ENCODE measurements at places on chromosomes 2 and 18.

- no peaks in the 10 kb centered on the region for H3K36me3 ChIP-seq
- DNase-seq, result no peak
- H3K27ac ChIP-seq, result peak overlapping the region; percentile 75
- H3K4me3 ChIP-seq, result peak overlapping the region; percentile 65
- peaks cover 59% of the 10 kb centered on the region for H3K4me1 ChIP-seq
- H3K27me3 ChIP-seq, result no peaks in the 10 kb centered on the region
These were observed 47.3 kb downstream of the LDLRAD4 start for GRCh38 chr18:13265911-13266217.

DNA sequence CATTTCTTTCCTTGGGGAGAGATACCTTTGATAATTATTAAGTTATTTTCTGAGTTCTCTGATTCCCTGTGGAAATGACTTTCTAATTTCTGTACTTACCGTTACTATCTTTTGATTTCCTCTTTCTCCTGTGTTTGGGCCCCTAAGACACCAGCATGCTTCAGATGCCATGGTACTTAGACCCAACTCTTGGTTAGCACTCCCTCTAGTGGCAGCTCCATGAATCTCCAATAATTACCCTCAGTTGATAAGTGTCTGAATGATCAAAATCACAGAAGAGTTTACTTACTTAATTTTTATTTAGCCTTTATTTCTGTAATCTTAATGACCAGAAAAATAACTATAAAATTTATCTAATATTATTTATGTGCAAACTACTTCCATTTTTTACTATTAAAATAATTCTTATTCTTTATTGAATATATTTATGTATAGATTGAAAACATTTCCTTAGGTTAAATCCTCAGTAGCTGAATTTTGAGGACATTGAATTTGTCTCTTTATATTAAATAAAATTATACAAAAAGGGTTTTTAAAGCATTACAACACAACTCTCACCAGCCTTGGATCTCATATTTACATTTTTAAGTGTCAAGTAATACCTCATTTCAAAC is 300.4 kb downstream of the KCNS3 start:
- H3K4me1 ChIP-seq, result no peaks in the 10 kb centered on the region
- no peak overlapping the region for H3K27ac ChIP-seq
- peak; percentile 7 for DNase-seq

DNA sequence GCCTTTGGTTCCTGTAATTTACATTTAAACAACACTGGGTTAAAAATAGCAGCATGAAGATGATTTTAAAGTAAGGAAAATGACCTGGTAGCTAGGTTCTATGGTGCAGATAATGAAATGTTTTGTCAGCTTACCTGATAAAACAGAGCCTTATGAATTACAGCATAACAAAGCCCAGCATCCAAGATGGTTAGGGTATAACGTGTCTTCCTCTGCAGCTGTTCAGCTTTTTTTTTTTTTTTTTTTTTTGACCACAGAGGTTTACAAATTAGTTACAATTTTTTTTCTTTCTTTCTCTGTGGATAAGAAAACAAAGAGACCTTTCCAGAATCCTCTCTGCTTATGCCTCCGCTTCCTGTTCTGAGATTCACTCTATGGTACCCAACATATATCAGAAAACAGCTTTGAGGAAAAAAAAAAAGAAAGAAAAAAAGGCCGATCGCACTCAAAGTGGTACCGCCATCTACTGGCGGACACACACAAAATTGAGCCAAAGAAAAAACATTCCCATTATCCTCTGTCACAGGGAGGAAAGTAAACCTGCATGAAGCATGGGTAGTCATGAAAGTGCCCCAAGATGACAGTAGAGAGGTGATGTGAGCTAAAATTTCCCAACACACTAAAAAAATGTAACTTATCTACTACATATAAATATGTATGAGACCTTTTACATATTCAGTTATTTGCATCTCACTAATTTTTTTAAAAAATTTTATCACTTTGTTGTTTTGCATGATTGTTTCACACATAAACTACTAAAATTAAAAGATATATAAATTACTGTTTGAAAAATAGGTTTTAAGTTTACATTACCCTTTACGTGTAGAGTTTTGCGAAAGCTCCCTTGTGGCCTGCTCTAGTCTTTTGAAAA is at the start of gene SCN3A:
SCN3A (minus strand) TSS at position 362 of the 871 bp plus-strand sequence. CDS start 27,656 bp downstream, outside the sequence.
- no peak for DNase-seq
- H3K27ac ChIP-seq, result no peak within 1 kb of the TSS
- no peak within 1 kb of the TSS for H3K4me3 ChIP-seq
- no peaks in the 10 kb centered on the region for H3K27me3 ChIP-seq

DNA sequence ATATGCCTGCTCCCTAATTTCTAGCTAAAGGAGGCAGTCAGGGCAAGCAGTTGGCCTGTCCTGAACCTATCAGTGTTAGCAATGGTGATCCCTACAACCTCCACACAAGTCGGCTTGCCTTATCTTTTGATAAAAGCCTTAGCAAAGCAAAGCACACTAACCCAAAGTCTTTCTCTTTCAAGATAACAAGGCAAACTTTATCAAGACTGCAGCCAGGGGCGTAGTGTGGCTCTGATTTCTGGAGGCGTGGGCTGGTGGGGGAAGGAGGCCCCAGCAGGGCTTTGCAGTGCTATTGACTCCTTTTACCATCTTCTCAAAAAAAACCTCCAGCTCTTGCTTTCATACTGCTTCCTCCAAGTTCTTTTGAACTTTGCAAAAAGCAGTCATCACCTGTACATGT is 40.2 kb upstream of the LAMA1 start:
- no peaks in the 10 kb centered on the region for H3K4me1 ChIP-seq
- H3K27ac ChIP-seq, result no peak overlapping the region
- no peaks in the 10 kb centered on the region for H3K27me3 ChIP-seq

- H3K4me1 ChIP-seq, result no peaks in the 10 kb centered on the region
- H3K4me3 ChIP-seq, result no peak overlapping the region
- DNase-seq, result no peak
- no peaks in the 10 kb centered on the region for H3K27me3 ChIP-seq
These were observed 141.3 kb upstream of the AGAP1 start for GRCh38 chr2:235352541-235352940.

DNA sequence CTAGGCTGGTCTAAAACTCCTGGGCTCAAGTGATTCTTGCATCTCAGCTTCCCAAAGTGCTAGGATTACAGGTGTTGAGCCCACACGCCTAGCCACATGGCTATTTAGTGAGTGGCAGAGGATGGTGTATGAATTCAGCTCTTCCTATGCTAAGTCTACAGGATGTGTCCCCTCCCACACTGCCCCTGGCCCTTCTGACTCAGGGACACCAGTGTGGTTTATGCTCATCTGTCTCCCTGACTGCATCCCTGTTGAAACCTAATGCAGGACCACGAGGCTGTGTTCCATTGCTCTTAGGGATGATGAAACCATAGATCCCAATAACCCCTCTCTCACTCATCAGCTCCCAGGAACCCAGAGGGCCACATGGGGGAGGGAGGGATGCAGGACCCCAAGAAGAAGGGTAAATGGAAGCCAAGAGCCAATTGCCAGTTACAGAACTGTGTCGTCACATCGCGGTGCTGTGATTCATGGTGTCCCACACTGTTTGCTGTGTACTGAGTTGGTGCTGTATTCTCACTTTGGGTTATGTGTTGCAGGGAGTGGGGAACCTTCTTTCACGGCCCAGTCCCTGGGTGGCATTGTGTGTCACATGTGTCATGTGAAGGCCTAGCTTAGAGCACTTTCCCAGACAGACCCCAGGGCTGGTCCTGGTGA is 102.9 kb upstream of the HAAO start:
- H3K27me3 ChIP-seq, result peaks cover 2% of the 10 kb centered on the region
- H3K36me3 ChIP-seq, result no peaks in the 10 kb centered on the region
- peak; percentile 17 for DNase-seq

- H3K4me3 ChIP-seq, result no peak overlapping the region
- H3K27ac ChIP-seq, result no peak overlapping the region
- no peaks in the 10 kb centered on the region for H3K36me3 ChIP-seq
- H3K4me1 ChIP-seq, result no peaks in the 10 kb centered on the region
These were observed 80.3 kb downstream of the DYNAP start for GRCh38 chr18:54671291-54671881.

DNA sequence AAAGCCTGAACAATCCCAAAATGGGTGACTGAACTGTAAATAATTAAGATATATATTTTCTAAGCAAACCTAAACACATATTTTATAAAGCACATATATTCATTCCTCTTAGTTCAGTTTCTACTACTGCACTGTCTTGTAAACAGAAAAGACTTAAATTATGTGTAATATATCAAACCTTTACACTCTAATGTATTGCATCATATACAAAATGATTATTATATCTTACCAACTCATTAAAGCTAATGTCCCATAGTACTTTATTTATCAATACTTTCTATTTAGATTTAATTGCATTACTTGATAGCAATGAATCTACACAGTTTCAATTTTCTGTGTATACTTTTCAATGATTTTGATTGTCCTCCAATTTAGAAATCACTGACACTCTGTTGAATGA is 111.0 kb downstream of the TMEM247 start:
- H3K4me3 ChIP-seq, result no peak overlapping the region
- H3K36me3 ChIP-seq, result peaks cover 2% of the 10 kb centered on the region
- DNase-seq, result no peak
- H3K4me1 ChIP-seq, result no peaks in the 10 kb centered on the region

- H3K36me3 ChIP-seq, result peaks cover 23% of the 10 kb centered on the region
- no peak overlapping the region for H3K27ac ChIP-seq
- peaks cover 33% of the 10 kb centered on the region for H3K4me1 ChIP-seq
- H3K4me3 ChIP-seq, result no peak overlapping the region
- DNase-seq, result no peak
- H3K27me3 ChIP-seq, result no peaks in the 10 kb centered on the region
These were observed 17.6 kb downstream of the ADAM17 start for GRCh38 chr2:9538000-9538507.

DNA sequence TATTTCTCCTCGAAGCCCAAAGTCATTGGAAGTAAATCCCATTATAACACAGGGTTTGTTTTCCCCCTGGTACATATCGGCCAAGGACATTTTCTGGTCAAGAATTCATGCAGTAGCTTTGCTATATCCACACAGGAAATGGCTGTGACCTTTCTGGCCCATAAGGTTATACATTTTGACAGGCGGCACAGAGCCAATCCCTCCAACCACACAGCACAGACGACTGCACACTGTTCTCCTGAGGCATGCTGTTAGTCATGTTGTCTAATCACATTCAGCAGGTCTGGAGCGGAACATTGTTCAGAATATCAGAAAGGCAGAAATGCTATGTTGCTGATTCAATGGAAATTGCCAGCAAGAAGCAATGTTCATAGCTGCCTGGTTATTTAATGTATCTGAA is 742.3 kb upstream of the SLC8A1 start:
- H3K27ac ChIP-seq, result no peak overlapping the region
- no peaks in the 10 kb centered on the region for H3K27me3 ChIP-seq
- no peaks in the 10 kb centered on the region for H3K4me1 ChIP-seq
- no peak for DNase-seq

DNA sequence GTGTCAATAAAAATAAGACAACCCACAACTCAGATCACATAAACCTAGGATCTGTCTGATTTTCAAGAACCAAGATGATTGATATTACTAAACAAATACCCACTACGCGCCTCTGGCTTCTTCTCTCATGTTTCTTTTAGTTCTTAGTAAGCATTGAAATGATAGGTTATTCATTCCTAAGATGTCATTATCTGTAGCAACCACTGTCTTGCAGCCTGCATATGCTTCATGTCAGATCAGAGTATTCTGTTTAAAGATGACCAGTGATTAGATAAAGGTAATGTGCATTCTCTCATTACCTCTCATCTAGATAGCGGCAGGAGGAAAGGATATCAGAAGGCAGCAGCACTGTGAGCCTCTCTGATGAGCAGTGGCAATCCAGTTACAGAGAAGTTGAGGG is 112.9 kb downstream of the SLC8A1 start:
- H3K27me3 ChIP-seq, result peaks cover 2% of the 10 kb centered on the region
- H3K27ac ChIP-seq, result no peak overlapping the region
- no peak for DNase-seq
- no peaks in the 10 kb centered on the region for H3K36me3 ChIP-seq
- no peak overlapping the region for H3K4me3 ChIP-seq
- H3K4me1 ChIP-seq, result no peaks in the 10 kb centered on the region

- peaks cover 26% of the 10 kb centered on the region for H3K36me3 ChIP-seq
- H3K27me3 ChIP-seq, result no peaks in the 10 kb centered on the region
- peaks cover 15% of the 10 kb centered on the region for H3K4me1 ChIP-seq
- DNase-seq, result peak; percentile 45
These were observed 3.5 kb downstream of the NDUFA10 start for GRCh38 chr2:240021488-240022104.

DNA sequence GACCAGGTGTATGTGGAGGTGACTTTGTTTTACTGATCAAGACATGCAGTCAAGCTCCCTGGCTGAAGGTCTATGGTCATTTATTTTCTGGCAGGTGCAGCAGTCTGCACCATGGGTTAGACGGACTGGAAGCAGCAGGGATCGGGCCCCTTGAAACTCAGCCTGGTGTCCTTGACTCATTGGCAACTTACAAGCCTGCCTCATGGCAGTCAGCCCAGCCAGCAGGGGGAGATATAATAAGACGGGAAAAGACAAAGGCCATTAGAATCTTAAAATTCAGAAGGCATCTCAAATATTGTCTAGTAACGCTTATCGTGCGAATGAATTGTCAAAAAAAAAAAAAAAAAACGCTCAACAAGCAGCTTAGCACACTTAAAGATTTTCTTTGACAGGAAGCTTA is 308.2 kb downstream of the EN1 start:
- DNase-seq, result no peak
- H3K27ac ChIP-seq, result no peak overlapping the region
- no peaks in the 10 kb centered on the region for H3K36me3 ChIP-seq
- no peak overlapping the region for H3K4me3 ChIP-seq
- H3K4me1 ChIP-seq, result no peaks in the 10 kb centered on the region

GRCh38 chr2:241730671-241731293 is 3.6 kb upstream of the D2HGDH start:
- H3K4me1 ChIP-seq, result peaks cover 24% of the 10 kb centered on the region
- H3K27me3 ChIP-seq, result no peaks in the 10 kb centered on the region
- peak overlapping the region; percentile 10 for H3K4me3 ChIP-seq

Data from T-helper 2 cell treated with Interferon-gamma antibody and Interleukin-4, amounts not matched to agents 5 μg/mL and 100 μg/mL, for 36 hours (primary cell).